ENCODE measurements at places on chromosomes 12 and 14. TPM values are rescaled to one million over a fixed set of nuclear protein-coding genes. Genes with fewer than 3 reads are reported as not detected.
A peak's percentile ranks its signal among the peaks of the same experiment; 100 is the strongest.

The RPL10L gene
- total RNA-seq: 7.8 TPM

DNA sequence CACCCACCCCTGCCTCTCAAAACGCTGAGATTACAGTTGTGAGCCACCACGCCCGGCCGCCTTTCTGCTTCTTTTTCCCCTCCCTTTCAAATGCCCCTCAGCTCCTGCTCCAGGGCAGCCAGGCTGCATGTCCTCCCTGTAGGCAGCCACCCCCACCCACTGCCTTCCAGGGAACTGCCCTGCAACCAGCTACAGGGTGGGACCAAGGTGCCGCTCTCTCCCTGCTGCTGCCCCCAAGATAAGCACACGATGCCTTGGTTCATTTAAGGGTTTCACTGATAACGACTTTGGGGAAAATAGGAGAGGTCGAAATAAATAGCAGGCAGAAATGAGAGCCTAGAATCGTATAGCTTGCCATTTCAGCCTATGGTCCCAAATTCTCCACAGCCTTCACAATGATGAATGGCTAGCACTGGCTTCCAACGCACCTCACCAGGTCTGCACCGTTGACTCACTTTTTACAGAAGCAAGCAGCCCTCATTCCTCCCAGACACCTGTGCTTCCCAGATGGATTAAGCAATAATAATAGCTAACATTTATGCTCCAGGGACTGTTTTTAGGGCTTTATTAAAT is 40.7 kb downstream of the ATG14 start:
- no peak for DNase-seq
- no peak overlapping the region for H3K4me3 ChIP-seq
- peaks cover 5% of the 10 kb centered on the region for H3K36me3 ChIP-seq
- no peaks in the 10 kb centered on the region for H3K27me3 ChIP-seq
- H3K4me1 ChIP-seq: peaks cover 3% of the 10 kb centered on the region

- peaks cover 8% of the 10 kb centered on the region for H3K4me1 ChIP-seq
- H3K27me3 ChIP-seq: no peaks in the 10 kb centered on the region
- no peaks in the 10 kb centered on the region for H3K36me3 ChIP-seq
- peak within 1 kb of the TSS; percentile 89 for H3K27ac ChIP-seq
- peak; percentile 72 for DNase-seq
Measured at GRCh38 chr14:105398044-105398725, at the start of gene TEX22. Gene TEX22, plus strand, starts transcription at chr14:105398538. Its CDS starts 803 bp downstream, at chr14:105399341.

The ART4 gene
- 0.68 TPM for total RNA-seq

DNA sequence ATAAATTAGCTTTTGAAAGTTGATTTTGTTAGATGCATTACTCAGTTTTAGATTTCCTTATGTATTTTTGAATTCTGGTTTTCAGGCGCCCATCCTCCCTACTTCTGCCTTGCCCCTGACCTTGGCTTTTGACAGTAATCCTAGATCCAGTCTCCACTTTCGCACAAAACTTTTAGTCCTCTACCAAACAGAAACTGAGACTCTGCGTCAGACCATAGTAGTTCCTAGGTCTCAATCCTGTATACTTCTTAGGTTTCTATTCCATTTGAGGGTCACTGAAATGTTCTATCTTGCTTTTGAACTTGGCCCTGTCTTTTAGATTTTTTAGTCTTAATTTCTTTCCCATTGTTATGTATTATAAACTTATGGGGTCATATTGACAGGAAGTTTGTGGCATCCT is 307.9 kb upstream of the GARIN6 start:
- no peak overlapping the region for H3K27ac ChIP-seq
- H3K27me3 ChIP-seq: no peaks in the 10 kb centered on the region
- no peaks in the 10 kb centered on the region for H3K4me1 ChIP-seq

The DPF3 gene
- total RNA-seq: not detected

The ACSS3 gene
- total RNA-seq: 24.3 TPM

Data from prostate gland (tissue), 2 donors.